Stimulated activated CD8-positive, alpha-beta memory T cell treated with anti-CD3 and anti-CD28 coated beads, Interleukin-7, amount 100 ng/mL, for 1 hour (primary cell): ENCODE measurements at places on chromosomes 4 and X.
A peak's percentile ranks its signal among the peaks of the same experiment; 100 is the strongest.

DNA sequence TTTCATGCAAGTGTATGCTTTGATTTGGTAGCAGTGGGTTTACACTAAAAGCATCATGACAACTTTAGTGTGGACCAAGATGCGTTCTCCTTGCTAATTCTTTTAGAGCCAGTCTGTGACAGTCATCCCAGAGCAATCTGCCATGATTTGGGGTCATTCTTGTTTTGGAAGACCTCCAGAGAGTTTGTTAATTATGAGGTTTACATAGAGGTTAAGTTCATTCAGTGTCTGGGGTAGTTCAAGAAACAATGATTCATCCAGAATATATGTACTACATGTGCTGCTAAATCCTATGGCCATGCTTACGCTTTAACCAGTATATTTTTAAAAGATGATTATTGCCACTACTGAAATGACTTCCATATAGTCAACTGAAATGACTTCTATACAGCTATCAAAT is 328.5 kb upstream of the AGA start:
- DNase-seq: no peak

DNA sequence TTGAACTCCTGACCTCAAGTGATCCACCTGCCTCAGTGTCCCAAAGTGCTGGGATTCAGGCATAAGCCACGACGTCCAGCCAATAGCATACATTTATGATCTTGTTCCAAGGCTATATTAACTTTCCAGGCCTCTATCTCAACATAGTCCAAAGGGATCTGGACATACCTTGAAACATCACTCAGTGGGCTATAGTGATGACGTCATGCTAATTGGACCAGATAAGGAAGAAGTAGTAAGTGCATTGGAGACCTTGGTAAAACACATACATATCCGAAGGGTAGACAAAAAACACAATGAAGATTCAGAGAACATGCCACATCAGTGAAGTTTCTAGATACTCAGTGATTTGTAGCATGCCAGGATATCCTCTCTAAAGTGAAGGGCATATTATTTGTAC is 37.4 kb upstream of the USP26 start:
- DNase-seq: no peak

DNA sequence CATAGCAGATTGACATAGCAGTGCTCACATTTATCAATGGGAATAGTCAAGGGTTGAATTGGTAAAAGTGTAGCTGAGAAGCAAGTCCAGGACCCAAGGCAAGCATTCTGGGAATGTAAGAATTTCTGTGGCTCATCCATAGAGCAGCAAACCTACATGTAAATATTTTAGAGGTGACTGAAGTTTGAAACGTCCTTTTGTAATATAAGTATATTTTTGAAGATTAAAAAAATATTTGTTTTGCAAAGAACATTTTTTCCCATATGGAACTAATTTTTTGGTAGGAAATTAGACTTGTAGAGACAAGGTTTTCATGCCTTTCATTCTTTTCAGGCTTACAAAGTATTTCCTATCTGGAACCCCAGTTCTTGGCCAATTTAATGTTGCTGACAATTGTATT is 104.0 kb downstream of the TEX13A start:
- DNase-seq: no peak

DNA sequence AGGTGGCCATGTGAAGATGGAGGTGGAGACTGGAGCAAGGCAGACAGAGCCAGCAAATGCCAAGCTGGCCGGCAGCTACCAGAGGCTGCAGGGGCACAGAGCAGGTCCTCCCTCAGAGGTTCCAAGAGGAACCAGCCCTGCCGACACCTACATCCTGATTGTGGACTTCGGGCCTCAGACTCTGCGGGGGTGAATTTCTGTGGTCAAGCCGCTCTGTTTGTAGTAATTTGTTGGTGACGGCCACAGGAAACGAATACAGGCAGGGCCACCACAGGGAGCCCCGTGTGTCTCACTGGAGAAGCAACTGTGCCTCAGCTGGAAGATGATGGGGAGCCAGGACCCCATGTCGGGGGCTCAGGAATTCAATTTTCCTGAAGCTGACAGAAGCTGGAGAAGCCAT is 28.3 kb downstream of the ZFYVE28 start:
- no peak for DNase-seq

DNA sequence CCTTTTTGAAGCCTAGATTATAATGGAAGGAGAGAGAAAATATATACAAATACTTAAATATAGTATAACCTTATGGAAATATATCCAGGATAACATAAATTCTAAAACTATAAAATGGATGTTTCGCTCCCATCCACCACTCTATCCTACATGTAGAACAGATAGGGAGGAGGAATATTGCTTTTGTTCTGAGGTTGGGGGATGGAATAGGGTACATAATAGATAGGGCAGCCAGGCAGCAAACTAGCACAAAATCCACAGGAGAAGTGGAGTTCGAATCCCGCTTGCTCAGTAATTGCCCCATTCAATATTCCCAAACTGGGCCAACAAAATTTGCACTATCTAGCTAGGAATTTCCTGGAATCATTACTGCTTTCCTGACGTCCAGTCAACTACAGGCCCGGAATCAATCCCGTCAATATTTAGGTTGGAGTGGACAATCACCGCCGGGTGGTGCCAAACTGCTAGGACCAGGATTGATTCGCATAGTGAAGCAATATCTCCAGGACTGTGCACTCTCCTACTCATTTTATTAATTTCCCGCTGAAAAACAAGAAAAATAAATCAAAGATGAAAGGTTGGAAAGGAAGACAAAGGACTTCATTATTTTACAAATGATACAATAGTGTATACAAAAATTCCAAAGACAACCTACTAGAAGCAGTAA is 40.4 kb upstream of the PAPSS1 start:
- no peak for DNase-seq

DNA sequence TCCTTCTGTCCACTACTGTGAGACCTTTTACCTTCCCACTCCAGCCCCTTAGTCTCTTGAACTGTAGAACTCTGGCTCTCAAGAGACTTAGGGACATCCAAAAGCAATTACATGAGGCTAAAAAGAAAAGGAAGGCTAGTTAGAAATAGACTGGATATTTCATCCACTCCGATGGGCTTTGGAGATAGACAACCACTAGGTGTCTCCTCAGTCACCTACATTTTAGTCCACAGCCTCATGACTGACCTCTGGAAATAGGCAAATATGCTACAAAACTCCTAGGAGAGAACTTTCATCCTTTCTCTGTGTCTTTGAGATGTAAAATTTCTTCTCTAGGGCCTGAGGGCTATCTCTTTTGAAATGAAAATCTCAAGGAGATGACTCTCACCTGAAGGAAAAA is 45.1 kb upstream of the LAMP2 start:
- DNase-seq: no peak

- DNase-seq: peak; percentile 28
Observed at GRCh38 chrX:50204364-50204899, at the start of gene CCNB3. CCNB3 (plus strand) TSS chrX:50204765; CDS start chrX:50285164, 80,399 bp downstream.

GRCh38 chr4:99471349-99471748 is 36.2 kb upstream of the ADH7 start:
- no peak for DNase-seq

GRCh38 chrX:105101378-105101777 is 119.1 kb downstream of the TEX13A start:
- DNase-seq: no peak

DNA sequence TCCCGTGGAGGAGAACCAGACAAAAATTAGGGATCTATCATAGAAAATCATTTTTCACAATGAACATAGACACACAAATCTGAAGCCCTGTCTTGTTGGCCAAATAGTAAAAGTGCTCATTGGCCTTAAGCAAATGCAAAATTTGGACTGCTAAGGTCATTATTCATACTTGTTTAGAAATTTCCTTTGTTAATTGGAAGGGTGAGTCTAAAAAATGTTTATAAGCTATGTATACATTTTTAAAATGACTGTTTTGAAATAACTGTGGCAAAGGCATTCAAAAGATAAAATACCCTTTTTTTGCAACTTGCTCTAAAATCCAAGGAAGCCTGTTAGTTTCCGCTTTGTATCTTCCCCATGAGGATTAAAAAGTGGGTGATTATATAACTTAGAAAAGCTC is 195.0 kb downstream of the ZNF330 start:
- no peak for DNase-seq

GRCh38 chr4:55079451-55080173 is 45.8 kb downstream of the KDR start:
- no peak for DNase-seq

DNA sequence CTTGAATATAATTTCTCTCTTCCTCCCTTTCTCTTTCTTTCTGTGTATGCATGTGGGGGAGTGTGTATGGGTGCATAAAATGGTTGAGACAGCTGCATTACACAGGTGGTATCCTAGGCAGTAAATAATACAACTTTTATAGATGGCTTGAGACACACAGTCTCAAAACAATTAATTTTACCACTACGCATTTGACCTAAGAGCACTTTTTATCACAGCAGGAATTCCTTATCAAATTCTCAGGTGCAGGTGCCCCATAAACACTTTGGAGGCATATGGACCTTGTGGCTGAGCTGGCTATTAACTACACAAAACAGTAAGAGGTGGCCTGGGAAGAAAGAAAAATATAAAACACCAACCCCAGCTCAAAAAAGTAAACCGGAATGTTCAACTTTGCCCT is 91.3 kb downstream of the RASGEF1B start:
- DNase-seq: no peak

DNA sequence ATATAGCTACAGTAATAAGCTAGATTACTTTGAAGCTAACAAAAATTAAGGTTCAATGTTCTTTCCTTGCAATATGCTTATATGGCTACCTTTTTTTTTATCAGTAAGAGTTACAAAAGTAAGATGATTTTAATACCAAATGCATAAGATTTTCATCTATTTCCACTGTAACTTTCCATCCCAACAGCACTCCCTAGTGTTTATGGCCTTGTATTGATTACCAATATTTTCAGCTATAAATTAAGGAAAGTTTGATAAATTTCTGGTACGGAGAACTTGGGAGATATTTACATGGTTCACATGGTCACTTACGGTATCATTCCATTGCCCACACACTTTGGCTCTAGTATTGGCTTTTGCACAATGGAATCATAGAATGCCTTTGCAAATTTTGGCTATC is 448.9 kb upstream of the PABPC4L start:
- no peak for DNase-seq

DNA sequence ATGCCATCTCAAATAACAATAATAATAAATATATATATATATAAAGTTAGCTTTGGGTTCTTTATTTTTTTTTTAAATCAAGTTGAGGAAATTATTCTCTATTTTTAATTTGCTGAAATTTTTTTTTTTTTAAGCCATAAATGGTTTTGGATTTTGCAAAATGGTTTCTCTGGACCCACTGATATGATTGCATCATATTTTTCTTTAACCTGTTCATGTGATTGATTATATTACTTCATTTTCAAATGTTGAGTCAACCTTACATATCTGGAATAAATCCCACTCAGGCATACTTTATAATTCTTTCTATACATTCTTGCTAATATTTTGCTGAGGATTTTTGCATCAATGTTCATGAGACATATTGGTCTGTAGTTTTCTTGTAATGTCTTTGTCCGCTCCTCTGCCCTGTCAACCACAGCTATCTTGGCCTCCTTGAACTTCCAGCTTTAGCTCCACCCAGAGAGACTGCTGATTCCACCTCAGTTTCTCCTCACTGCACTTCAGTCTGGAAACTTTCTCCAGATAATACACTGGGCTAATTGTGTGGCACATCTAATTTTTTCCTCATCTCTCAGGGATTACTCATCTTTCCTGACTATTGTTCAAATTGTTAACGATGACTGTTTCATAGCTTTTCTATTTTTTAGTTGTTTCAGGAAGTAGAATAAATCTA is 160.9 kb upstream of the GIMD1 start:
- DNase-seq: no peak
